ENCODE measurements at places on chromosomes 1 and 21. TPM values are rescaled to one million over a fixed set of nuclear protein-coding genes. Genes with fewer than 3 reads are reported as not detected.

- peak; percentile 33 for DNase-seq
Observed at GRCh38 chr1:210233495-210234328, 1.1 kb downstream of the SERTAD4 start.

PLPP3 gene
- 46.3 TPM for polyA plus RNA-seq

HEYL gene
- polyA plus RNA-seq = 5.8 TPM

GRCh38 chr1:4724695-4725250 is 70.4 kb downstream of the AJAP1 start:
- DNase-seq = no peak

HES3 gene
- not detected for polyA plus RNA-seq

All from psoas muscle (tissue), 8 donors.